Suprapubic skin (tissue), 4 donors: ENCODE measurements at places on chromosomes 1 and 21. TPM values are rescaled to one million over a fixed set of nuclear protein-coding genes. Genes with fewer than 3 reads are reported as not detected.
A peak's percentile ranks its signal among the peaks of the same experiment; 100 is the strongest.

- no peak overlapping the region for H3K27ac ChIP-seq
- no peaks in the 10 kb centered on the region for H3K36me3 ChIP-seq
- no peak overlapping the region for H3K4me3 ChIP-seq
- no peak for DNase-seq
- H3K4me1 ChIP-seq = no peaks in the 10 kb centered on the region
- no peaks in the 10 kb centered on the region for H3K27me3 ChIP-seq
Measured at GRCh38 chr1:158371188-158371953, 17.7 kb downstream of the CD1E start.

Gene CRP
- total RNA-seq = not detected

- DNase-seq = no peak
- no peaks in the 10 kb centered on the region for H3K4me1 ChIP-seq
- H3K36me3 ChIP-seq = no peaks in the 10 kb centered on the region
- H3K27me3 ChIP-seq = peaks cover 2% of the 10 kb centered on the region
- no peak overlapping the region for H3K4me3 ChIP-seq
Measured at GRCh38 chr1:168400139-168400538, 119.5 kb downstream of the TBX19 start.

DNA sequence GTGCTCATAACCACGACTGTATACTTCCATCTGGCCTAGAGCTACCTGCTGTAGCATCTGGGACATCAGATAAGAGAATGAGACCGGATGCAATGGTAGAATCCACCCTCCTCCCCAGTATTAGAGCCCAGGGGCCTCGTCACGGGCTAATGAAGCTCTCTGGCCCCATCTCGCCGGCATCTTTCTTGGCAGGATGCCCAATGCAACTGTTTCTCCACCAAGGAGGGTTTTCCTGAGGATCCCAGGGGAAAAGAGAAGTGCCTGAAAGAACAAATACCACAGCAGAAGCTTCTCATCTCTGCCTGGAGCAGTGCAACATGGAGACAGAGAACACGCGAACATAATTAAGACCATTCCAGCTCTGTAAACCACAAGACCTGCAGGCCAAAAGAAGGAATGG lies 80.0 kb downstream of the VWA5B1 start:
- peaks cover 16% of the 10 kb centered on the region for H3K4me1 ChIP-seq
- no peaks in the 10 kb centered on the region for H3K36me3 ChIP-seq
- peaks cover 81% of the 10 kb centered on the region for H3K27me3 ChIP-seq

DNA sequence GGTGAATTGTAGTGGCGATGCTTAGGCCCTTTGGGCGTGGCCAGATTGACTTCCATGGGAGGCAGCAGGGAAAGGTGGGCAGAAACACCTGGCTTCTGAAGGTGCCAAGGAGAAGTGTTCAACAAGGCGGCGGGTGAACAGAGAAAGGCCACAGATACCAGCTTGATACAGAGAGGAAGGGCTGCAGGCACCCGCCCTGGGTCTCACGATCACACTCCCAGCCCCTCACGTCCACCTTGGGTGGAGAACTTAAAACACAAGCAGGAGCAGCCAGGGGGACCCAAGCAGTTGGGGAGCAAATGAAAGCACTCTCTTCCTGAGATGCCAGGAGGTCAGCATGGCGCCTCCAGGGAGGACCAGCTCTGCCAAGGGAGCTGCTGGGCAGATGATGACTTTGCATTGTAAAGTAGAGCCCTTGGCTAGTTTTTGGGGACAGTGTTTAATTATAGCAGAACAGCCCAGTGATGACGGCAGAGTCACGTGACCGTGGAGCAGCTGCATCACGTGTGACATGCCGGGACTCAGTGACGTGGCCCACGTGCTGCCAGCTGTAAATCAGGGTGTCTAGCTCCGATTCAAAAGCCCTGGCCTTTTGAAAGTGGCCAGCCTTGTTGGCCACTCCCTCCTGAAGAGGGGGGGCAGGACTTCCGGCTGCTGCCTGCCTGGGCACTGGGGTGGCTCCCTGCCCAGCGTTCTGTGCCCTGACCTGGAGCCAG lies 19.0 kb downstream of the SLC37A1 start:
- H3K36me3 ChIP-seq = peaks cover 2% of the 10 kb centered on the region
- H3K27ac ChIP-seq = no peak overlapping the region
- DNase-seq = peak; percentile 78
- no peak overlapping the region for H3K4me3 ChIP-seq
- peaks cover 10% of the 10 kb centered on the region for H3K4me1 ChIP-seq
- no peaks in the 10 kb centered on the region for H3K27me3 ChIP-seq

GRCh38 chr1:27133991-27134390 lies 20.9 kb downstream of the SLC9A1 start:
- no peak for DNase-seq
- peaks cover 49% of the 10 kb centered on the region for H3K4me1 ChIP-seq
- no peak overlapping the region for H3K27ac ChIP-seq

- H3K4me1 ChIP-seq = no peaks in the 10 kb centered on the region
- no peak overlapping the region for H3K4me3 ChIP-seq
- DNase-seq = no peak
- no peaks in the 10 kb centered on the region for H3K27me3 ChIP-seq
Measured at GRCh38 chr1:188027613-188028012, 1198.9 kb downstream of the PLA2G4A start.

DNA sequence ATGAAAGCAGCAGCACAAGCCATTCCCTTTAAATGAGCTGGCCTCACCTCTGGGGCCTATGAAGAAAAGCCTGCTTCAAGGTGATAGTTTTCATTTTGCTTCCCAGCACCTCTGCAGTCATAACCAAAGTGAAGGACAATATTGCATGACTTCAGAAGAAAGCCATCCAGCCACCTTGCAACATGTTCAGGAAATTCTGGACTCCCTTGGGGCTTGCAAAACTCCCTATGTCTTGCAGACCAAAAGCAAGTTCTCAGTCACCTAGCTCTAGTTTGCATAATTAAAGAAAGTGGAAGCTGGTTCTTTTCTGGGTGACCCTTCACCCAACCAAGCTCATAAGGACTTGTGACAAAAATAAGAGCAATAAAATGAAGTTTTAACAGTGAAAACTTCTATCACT lies 87.6 kb downstream of the GFI1 start:
- no peaks in the 10 kb centered on the region for H3K27me3 ChIP-seq
- no peaks in the 10 kb centered on the region for H3K36me3 ChIP-seq
- no peak overlapping the region for H3K4me3 ChIP-seq
- DNase-seq = no peak

DNA sequence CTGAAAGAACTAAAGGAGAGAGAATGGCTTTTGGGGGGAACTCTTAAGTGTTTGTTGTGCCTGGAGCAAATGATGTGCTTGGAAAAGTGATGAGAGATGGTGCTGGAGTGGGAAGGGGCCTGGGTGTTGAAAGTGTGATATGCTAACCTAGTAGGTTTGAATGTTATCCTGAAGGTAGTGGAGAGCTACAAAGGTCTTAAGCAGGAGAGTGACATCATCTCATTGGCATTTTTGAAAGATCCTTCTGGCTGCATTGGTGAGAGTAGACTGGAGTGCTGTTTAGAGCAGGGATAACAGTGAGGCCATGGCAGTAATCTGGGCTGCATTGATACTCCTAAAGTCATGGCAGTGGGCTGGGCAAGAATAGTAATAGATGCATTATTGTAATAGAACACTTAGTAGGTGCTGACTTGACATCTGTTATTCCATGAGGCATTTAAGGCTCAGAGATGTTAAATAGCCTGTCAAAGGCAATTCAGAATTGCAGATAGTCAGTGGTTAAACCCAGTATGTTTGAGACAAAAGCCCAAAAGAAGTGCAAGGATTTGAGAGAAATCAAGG lies 44.5 kb downstream of the MDM4 start:
- H3K4me3 ChIP-seq = no peak overlapping the region
- peaks cover 23% of the 10 kb centered on the region for H3K36me3 ChIP-seq
- DNase-seq = no peak
- no peak overlapping the region for H3K27ac ChIP-seq

Gene TSPAN1
- 2.1 TPM for total RNA-seq

DNA sequence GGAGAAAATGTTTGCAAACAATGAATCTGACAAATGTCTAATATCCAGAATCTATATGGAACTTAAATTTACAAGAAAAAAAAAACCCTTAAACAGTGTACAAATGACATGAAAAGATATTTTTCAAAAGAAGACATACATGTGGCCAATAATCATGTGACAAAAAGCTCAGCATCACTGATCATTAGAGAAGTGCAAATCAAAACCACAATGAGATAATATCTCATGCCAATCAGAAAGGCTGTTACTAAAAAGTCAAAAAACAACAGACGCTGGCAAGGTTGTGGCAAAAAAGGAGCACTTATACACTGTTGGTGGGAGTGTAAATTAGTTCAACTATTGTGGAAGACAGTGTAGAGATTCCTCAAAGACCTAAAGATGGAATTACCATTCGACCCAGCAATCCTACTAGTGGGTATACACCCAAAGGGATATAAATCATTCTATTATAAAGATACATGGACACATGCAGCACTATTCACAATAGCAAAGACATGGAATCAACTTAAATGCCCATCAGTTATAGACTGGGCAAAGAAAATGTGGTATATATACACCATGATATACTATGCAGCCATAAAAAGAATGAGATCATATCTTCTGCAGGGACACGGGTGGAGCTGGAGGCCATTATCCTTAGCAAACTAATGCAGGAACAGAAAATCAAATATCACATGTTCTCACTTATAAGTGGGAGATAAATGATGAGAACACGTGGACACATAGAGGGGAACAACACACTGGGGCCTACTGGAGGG lies 123.2 kb downstream of the PTPRC start:
- DNase-seq = no peak
- H3K4me3 ChIP-seq = no peak overlapping the region
- H3K4me1 ChIP-seq = no peaks in the 10 kb centered on the region
- no peaks in the 10 kb centered on the region for H3K36me3 ChIP-seq
- H3K27me3 ChIP-seq = no peaks in the 10 kb centered on the region

DNA sequence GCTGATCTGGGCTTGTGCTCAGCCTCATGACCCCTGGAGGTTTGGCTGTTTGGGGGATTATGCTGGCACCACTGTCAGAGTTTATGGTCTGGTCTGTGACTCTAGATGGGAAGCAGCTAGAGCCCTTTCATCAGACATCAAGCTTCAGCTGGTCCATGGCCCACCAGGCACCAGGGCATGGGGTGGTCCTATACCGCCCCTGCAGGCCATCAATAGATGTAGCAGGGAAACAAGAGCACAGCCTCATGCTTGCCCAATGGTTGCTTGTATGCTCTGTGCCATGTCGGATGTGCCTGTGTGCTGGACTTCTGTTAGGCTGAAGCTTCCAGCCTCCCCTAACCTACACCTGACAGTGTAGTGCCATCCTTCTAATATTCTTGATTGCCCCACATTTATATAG lies 71.1 kb upstream of the CD34 start:
- no peak for DNase-seq
- H3K36me3 ChIP-seq = no peaks in the 10 kb centered on the region
- no peaks in the 10 kb centered on the region for H3K27me3 ChIP-seq
- H3K4me1 ChIP-seq = no peaks in the 10 kb centered on the region

DNA sequence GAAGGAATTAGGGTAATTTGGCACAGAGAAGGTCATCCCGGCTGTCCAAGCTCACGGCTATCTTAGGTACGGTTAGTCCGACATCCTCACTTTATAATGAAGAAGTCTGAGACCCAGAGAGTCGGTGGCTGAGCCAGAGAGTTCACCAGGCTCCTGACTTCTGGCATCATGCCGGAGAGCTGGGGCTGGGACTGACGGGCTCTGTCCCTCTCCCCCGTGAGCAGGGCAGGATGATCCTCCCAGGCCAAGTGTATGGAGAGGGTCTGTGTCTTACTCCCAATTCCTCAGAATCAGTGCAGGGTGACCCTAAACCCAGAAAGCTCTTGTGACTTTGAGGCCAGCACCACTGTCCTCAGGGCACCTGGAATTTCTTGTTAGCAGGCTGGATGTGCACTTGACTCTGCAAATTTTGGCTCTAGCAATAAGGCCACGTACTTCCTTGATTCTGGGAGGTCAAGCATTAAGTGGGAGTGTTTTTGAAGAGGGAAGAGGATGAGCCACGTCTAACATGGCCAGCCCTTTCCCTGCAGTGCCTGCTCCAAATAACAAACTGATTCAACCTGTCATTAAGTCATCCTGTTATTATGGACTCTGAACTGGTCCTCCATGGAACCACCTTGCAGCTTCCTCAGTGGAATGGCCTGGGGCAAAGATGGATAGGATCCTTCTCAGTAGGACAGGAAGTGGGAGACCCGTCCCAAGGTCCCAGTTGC lies 20.8 kb upstream of the BTG2 start:
- H3K27ac ChIP-seq = no peak overlapping the region
- no peaks in the 10 kb centered on the region for H3K27me3 ChIP-seq
- no peaks in the 10 kb centered on the region for H3K36me3 ChIP-seq
- peak; percentile 56 for DNase-seq
- no peak overlapping the region for H3K4me3 ChIP-seq
